ENCODE measurements at places on chromosomes 13 and 19.

DNA sequence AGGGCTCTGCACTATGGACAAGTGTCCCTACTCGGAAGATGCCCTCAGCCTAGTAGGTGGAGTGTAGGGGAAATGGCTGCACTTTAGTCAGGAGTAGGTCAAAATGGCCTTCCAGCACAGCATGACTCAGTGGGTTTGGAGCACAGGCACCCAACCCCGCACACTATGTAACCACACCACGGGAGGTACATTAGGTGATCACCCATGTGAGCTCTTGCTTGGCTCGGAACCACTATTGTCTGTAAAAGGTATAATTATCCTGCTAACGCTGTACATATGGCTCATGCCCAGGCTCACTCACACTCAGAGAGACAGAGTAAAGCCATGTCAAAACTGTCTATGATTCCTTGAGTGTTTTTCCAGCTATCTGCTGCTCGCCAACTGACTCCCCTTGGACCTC lies 156.9 kb upstream of the DACH1 start:
- no peak for DNase-seq

DNA sequence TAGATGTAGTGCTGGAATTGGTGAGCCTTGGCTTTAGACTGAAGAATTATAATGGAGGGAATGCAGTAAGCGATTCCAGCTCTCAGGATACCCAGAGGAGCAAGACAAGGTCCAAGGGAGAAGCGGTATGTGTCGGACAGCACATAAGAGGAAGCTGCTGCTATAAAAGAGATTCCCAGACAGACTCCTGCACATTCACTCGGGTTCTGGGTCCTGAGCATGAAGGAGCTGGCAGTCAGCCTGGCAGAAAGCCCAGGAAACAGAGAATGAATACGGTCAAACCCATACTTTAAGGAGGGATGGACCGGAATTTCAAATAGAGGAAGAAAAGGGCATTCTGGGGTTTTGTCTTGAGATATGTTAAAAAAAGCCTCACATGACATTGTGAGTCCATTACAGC lies 308.3 kb downstream of the DNAJC15 start:
- DNase-seq: no peak

DNA sequence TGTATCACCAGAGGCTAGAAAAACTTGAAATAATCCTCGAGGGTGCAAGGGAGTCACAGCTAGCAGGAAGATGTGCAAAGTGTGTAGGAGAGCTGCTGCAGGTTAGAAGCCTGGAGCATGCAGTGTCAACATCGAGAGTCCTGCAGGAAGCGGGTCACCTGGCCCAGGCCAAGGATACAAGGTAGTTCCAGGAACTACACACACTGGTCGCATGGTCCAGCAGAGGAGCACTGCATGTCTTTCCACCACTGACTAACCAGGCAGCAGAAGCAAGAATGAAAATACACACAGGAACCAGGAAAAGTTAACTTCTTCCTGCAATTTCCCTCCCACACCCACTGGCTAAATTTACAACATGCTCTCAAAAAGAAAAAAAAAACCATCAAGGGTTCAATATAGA lies 36.0 kb upstream of the MIR17HG start:
- DNase-seq: no peak

GRCh38 chr13:80010286-80010831 lies 330.6 kb downstream of the SPRY2 start:
- DNase-seq: no peak

- DNase-seq: peak; percentile 25
Observed at GRCh38 chr19:42092350-42092749, 16.4 kb downstream of the ZNF574 start.

- DNase-seq: no peak
Observed at GRCh38 chr13:111312944-111313590, 7.4 kb upstream of the TEX29 start.

GRCh38 chr19:38455031-38455430 lies 21.5 kb downstream of the RYR1 start:
- no peak for DNase-seq

GRCh38 chr19:12000152-12000981 lies 35.1 kb downstream of the ZNF433 start:
- DNase-seq: no peak

- no peak for DNase-seq
Observed at GRCh38 chr19:16035601-16036297, 40.5 kb upstream of the TPM4 start.

- DNase-seq: no peak
Observed at GRCh38 chr19:15296841-15297415, 35.4 kb downstream of the BRD4 start.

DNA sequence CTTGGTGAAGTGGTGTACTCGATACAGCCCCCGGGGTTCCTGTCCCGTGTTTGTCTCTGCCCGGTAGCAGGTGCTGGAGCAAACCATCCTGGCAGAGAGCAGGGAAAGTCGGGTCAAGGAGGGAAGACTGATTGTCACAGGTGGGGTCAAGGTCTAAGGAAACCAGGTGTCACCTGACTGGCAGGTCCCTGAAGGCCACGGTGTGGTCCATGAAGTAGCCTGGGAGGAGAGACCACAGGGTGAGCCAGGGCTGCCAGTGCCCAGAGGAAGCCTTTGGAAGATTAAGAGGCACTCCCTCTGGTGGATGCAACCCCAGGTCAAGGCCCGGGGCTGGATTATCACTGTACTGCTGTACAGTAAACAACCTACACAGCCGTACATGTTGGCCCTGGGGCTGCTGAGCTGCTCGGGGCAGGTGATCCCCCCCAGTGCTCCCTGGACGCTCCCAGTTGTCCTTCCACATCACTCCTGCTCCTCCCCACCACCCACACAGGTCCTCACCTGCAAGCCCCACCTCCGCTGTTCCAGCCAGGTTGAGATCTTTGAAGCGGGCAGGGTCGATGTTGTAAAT lies 6.0 kb upstream of the CCER2 start:
- DNase-seq: no peak

- DNase-seq: no peak
Observed at GRCh38 chr13:31801088-31801487, 61.8 kb downstream of the RXFP2 start.

DNA sequence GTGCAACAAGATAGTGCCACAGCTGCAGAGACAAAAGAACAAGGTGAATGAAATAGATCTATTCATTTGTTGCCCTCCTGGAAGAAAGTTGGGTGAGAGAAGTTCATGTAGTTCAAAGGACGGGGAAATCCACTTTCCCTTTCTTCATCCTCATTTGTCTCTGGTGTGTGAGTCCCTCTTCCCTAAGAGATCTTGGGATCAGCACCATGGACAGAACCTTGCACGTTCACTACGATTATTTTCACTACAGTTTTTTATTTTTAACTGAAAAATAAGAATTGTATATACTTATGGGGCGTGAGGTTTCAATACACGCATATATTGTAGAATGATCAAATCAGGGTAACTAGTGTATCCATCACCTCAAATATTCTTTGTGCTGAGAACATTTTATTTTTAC lies 29.2 kb downstream of the NLRP5 start:
- DNase-seq: no peak

GRCh38 chr19:18636969-18637629 lies at the start of gene KLHL26:
TSS of gene KLHL26 (plus strand) at chr19:18637028. CDS start at chr19:18637055, 27 bp downstream.
- DNase-seq: no peak

DNA sequence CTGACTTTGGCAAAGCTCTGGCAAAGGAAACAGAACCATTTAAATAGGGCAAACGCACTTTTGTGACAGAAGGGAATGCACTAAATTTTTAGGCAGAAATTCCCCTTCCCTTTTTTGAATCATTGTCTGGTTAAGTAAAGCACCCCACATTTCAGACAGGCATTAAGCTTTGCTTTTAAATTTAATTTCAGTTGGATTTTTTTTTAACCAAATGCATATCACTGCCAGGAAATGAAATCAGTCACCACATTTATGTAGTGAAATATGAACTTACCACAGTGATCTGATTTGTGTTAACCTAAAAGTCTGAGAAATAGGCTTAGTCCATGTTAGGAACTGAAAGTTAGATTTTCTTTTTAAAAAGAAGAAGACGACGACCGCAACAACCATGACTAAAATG lies 10.8 kb downstream of the GPR183 start:
- DNase-seq: no peak

- no peak for DNase-seq
Observed at GRCh38 chr19:42276821-42277220, 7.8 kb downstream of the CIC start.

GRCh38 chr19:13484166-13484565 lies 22.1 kb downstream of the CACNA1A start:
- no peak for DNase-seq

- DNase-seq: no peak
Observed at GRCh38 chr19:937259-937694, 11.4 kb downstream of the ARID3A start.

DNA sequence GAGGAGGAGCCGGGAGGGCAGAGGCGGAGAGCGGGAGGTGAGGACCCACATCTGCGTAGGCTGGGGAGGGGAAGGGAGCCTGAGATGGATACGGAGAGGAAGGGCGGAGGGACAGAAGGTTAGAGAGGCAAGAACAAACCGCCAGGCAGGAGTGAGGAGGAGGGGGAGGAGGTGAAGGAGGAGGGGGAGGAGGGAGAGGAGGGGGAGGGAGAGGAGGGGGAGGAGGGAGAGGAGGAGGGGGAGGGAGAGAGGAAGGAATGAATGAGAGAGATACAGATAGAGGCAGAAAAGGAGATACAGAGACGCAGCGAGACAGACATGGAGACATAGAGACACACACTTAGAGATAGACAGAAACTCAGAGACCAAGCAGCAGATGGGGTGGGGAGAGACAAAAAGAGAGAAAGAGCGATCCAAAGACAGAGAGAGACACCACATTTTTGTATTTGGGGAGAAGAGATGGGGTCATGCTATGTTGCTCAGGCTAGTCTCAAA lies 782 bp upstream of the CA11 start:
- DNase-seq: no peak

- no peak for DNase-seq
Observed at GRCh38 chr19:12325690-12326089, 7.7 kb downstream of the ZNF563 start.

- no peak for DNase-seq
Observed at GRCh38 chr19:16198370-16198651, 600 bp downstream of the AP1M1 start.

DNA sequence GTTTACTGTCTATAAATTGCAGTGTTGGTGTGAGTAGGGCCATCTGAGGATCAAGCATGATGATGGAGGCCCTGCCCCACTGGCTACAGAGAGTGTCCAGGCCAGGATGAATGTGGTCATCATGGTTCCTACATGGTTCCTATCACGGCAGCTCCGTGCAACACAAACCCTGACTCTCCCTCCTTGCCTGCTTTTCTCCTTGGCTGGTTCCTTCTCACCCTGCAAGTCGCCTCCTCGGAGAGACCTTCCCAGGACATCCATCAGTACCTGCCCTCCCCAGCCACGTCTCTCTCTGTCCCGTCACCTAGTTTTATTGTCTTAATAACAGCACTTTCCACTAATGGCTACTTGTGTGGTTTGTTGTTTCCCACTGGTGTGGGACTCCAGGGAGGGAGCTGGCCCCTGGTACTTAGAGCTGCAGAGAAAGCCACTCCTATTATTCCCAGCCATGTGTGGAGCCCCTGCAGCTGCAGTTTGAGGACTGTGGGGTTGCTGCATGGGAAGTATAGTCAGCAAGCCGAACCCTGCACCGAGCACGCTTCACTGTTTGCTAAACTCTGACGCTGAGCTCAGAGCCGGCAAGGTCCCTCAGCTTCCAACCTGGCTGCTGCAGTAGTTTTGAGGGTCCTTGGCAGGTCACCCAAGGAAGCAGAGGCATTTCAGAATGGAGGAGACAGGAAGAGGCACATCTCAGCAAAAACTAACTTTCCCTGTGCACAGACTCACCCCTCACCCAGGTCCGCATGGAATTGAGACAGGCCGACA lies 146.4 kb upstream of the VSTM2B start:
- DNase-seq: no peak

DNA sequence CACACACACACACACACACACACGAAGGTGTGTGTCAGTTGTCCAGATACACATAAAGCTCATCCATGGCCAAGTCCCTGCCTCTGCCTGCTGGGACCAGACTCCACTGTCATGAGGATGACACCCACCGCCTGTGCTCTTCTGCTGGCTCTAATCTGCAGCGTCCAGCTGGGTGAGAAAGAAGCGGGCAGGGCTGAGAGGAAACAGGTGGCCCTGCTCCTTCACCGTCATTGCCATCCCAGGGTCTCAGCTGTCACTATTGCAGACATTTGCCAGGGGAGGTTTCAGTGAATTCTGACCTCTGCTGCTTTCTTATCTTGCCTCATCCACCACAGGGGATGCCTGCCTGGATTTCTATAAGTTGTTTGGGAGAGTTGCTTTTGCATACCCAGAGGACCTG lies 31.4 kb downstream of the SCGB2B2 start:
- no peak for DNase-seq

DNA sequence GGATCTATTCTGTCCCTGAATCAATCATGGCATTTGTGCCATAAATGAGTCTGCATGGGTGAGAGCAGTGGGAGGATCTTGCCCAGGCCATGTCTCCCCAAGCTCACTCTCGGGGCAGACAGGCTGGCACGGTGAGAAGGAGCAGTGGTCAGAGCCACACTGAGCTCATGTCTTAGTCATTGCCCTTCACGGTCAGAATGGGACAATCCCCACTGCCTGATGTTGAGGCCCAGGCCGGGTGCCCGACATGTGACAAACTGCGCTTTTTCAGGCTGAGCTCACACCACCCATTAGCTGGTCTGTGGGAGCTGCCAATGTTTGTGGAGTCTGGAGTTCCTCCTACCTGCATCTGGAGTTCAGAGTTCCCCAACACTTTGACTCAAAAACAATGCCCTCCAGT lies 481.9 kb downstream of the COG6 start:
- no peak for DNase-seq

GRCh38 chr19:43820098-43820883 lies 6.8 kb upstream of the ZNF283 start:
- no peak for DNase-seq

DNA sequence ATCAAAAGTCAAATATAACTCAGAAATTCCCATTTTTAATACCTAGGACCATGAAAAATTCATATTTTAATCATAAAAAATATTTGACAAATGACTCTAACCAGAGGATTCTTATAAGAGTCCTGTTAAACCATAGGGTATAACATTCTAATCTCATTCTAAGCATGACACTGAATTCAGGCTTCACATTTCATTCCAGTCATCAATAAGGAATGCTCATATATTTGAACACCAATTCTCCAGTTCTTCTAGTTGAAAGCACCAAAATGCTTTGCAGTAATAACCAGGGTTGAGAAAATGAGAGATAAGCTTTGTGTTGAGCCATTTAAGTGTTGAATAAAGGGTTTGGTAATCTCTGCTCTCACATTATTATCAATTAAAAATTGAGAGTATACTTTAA lies 147.5 kb downstream of the VWA8 start:
- DNase-seq: no peak

- DNase-seq: no peak
Observed at GRCh38 chr19:18439025-18439909, 1.3 kb upstream of the ISYNA1 start.

DNA sequence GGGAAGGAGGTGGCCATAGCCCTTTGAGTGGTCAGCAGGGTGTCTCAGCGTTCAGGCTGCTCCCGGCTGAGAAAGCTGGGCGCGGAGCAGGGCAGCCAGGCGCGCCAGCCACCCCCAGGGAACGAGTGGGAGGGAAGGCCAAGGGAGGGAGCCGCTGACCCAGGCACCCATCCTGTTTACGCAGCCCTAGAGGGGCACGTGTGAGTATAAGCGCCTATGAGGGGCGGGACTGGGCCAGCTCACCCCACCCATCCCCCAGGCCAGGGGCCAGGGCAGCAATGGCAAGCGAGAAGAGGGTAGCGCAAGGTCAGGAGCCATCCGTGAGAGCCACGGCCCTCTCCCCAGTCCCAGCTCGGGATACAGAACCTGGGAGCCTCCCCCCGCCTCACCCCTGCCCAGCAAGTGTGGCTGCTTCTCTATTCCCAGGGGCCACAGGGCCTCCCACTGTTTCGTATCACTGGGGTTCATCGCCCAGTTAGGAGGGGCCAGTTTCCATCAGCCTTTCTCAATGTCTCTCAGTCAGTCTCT lies 897 bp upstream of the DMKN start:
- DNase-seq: no peak

GRCh38 chr13:46386392-46387063 lies 524 bp downstream of the RUBCNL start:
- DNase-seq: no peak

Data from effector CD4-positive, alpha-beta T cell (primary cell).